ENCODE measurements at places on chromosomes 16 and 17. TPM values are rescaled to one million over a fixed set of nuclear protein-coding genes. Genes with fewer than 3 reads are reported as not detected.

Gene ASGR1
- total RNA-seq: 0.88 TPM

Gene PTX4
- not detected for total RNA-seq

Gene KRT17
- 4.7 TPM for total RNA-seq

Gene FAM20A
- 63.3 TPM for total RNA-seq

Gene RBFOX1
- total RNA-seq: not detected

Gene GNGT2
- not detected for total RNA-seq

Gene KRT33A
- total RNA-seq: not detected

Gene RAMP2
- not detected for total RNA-seq

Gene NLE1
- total RNA-seq: 13.3 TPM

Gene ATF7IP2
- 8.0 TPM for total RNA-seq

Gene ADAM11
- total RNA-seq: 0.36 TPM

Gene WSCD1
- total RNA-seq: not detected

Gene UTS2R
- total RNA-seq: not detected

Gene NR1D1
- total RNA-seq: 5.1 TPM

Gene ZNF594
- 8.7 TPM for total RNA-seq

Gene IRF8
- 0.36 TPM for total RNA-seq

Gene CCR7
- total RNA-seq: not detected

Gene SLFN14
- under 0.01 TPM for total RNA-seq

Gene SLC47A1
- 1.1 TPM for total RNA-seq

Gene ADCY7
- 49.5 TPM for total RNA-seq

Gene CDC27
- total RNA-seq: 80.3 TPM

Gene TBX4
- 0.59 TPM for total RNA-seq

Gene RGS9
- 0.36 TPM for total RNA-seq

Gene TLCD2
- total RNA-seq: 4.7 TPM

Gene C1QL1
- not detected for total RNA-seq

Gene NECAB2
- total RNA-seq: 0.29 TPM

Gene ZSWIM7
- total RNA-seq: 11.6 TPM

Gene FOXO3B
- total RNA-seq: 8.7 TPM

Gene VASN
- 217 TPM for total RNA-seq
